Right lobe of liver (tissue), 6 donors: ENCODE measurements at places on chromosomes 13 and 19. TPM values are rescaled to one million over a fixed set of nuclear protein-coding genes. Genes with fewer than 3 reads are reported as not detected.
A peak's percentile ranks its signal among the peaks of the same experiment; 100 is the strongest.

- no peak for DNase-seq
- no peak overlapping the region for H3K4me3 ChIP-seq
- no peaks in the 10 kb centered on the region for H3K36me3 ChIP-seq
- no peaks in the 10 kb centered on the region for H3K27me3 ChIP-seq
Measured at GRCh38 chr13:46523972-46524752, 28.8 kb upstream of the LRCH1 start.

- no peaks in the 10 kb centered on the region for H3K4me1 ChIP-seq
- H3K27me3 ChIP-seq, result no peaks in the 10 kb centered on the region
- H3K4me3 ChIP-seq, result no peak overlapping the region
- H3K36me3 ChIP-seq, result peaks cover 7% of the 10 kb centered on the region
- no peak for DNase-seq
Measured at GRCh38 chr13:41813426-41813825, 147.5 kb downstream of the VWA8 start.

DNA sequence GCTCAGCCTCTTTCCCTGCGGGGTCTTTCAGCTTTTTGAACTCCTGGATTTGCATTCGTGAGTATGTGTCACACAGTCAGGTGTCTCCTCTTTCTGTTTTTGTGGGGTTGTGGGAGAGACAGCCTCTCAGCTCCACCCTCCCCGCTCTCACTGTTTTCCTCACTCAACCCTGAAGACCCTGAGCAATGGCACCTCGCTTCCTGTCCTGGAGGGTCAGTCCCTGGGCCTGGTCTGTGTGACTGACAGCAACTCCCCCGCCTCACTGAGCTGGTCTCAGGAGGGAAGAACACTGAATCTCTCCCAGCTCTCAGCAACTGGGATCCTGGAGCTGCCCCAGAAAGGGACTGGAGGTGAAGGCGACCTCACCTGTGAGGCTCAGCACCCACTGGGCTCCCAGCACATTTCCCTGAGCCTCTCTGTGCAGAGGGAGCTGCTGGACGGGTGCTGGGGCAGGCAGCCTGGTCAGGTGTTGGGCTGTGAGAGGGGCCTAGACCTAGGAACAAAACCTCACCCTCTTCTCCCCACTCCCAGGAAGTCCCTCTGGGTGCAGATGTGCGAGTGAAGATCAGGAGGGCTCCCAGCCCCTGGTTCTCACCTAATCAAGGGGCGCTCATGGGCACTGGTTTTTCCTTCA is 4.2 kb upstream of the SIGLEC7 start:
- peak overlapping the region; percentile 10 for H3K27ac ChIP-seq
- no peaks in the 10 kb centered on the region for H3K36me3 ChIP-seq
- no peak overlapping the region for H3K4me3 ChIP-seq
- H3K27me3 ChIP-seq, result no peaks in the 10 kb centered on the region
- no peaks in the 10 kb centered on the region for H3K4me1 ChIP-seq
- DNase-seq, result no peak

- H3K36me3 ChIP-seq, result peaks cover 42% of the 10 kb centered on the region
- no peaks in the 10 kb centered on the region for H3K27me3 ChIP-seq
- peak overlapping the region; percentile 15 for H3K27ac ChIP-seq
- DNase-seq, result peak; percentile 88
- peaks cover 64% of the 10 kb centered on the region for H3K4me1 ChIP-seq
- no peak overlapping the region for H3K4me3 ChIP-seq
Measured at GRCh38 chr19:1273263-1274041, 1.9 kb upstream of the FAM174C start.

DNA sequence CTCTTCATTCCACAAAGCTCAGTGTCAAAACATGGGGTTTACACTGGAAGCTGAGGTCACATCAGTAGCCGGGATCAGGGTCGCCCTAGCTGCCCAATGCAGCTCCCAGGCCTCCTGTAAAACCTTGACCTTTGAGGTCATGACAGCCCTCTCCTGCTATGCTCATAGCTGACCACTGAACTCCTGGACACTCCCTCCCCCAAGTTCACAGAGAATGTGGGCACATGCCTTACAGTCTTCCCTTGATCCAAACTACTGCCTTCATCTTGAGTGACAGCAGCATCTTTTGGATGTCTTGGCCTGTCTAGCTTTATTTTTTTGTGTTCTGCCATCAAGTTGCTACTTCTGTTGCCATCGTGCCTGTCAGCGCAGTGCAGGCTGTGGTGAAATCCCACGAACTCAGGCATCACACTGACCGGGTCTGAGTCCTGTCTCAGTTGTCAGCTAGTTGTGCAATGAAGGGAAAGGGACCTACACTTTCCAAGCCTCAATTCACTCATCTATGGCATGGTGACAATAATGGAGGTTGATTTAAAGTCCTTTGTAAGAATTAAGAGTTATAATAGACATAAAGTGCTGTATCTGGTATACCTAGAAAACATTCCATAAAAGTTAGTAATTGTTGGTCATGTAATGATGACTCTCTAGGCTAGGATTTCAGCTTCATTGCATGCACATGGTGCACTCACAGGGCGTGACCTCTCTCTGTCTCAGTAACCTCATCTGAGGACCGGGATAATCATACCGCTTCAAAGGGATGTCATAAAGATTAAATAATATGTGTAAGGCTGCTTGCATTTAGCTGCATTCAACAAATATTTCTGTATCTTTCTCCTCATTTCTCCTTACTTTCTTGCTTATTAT is 16.4 kb upstream of the ALOX5AP start:
- no peaks in the 10 kb centered on the region for H3K36me3 ChIP-seq
- DNase-seq, result no peak
- H3K27me3 ChIP-seq, result no peaks in the 10 kb centered on the region
- no peak overlapping the region for H3K27ac ChIP-seq

- no peak for DNase-seq
- no peak overlapping the region for H3K27ac ChIP-seq
- no peaks in the 10 kb centered on the region for H3K4me1 ChIP-seq
- H3K27me3 ChIP-seq, result no peaks in the 10 kb centered on the region
- no peak overlapping the region for H3K4me3 ChIP-seq
Measured at GRCh38 chr13:44342741-44343140, 30.9 kb upstream of the SERP2 start.

DNA sequence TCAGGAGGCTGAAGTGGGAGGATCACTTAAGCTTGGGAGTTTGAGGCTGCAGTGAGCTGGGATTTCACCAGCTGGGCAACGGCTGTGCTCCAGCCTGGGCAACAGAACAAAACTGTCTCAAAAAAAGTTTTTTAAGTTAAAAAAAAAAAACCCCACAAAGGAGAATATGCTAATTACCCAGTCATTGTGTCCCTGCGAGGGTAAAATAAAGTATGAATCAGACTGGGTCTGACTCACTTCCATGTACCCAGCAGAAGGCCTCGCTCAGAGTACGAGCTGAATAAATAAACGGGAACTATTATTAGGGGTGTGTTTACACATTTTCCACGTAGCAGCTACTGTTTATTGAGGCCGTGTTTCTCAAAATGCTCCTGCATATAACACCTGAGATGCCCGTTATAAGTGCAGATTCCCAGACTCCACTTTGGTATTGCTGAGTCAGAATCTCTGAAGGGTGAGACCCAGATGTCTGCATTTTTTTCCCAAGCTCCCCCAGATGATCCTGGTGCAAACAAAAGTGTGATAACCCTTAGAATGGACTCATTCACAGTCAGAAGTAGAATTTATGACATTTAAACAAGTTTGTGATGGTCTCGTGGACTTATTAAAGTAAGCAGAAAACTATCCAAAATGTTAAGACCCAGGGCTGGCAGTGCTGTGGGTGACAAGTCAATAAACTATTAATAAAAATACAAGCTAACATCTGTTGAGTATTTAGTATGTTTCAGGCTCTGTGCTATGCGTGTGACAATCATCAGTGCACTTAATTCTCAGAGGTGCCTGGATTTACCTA is 28.2 kb downstream of the KCNC3 start:
- no peaks in the 10 kb centered on the region for H3K4me1 ChIP-seq
- no peaks in the 10 kb centered on the region for H3K36me3 ChIP-seq
- no peak overlapping the region for H3K27ac ChIP-seq
- no peak for DNase-seq

DNA sequence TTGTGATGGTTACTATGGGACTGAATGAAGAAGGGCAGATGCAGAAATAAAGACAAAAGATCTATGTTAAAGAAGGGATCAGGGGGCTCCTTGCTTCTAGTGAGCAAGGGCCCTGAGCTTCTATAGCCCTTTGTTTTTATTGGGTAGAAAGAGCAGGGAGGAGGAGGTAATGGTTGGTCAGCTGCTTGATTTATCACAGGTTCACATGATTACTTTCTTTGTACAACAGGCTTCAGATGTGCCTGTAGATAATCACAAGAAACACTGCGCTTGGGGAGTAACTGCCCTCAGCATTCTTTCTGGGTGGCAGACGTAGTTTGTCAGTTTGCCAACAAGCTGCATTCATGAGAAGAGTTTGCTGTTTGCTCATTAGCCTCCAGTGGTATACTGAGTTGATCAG is 4.8 kb upstream of the ZNF439 start:
- DNase-seq, result no peak
- no peaks in the 10 kb centered on the region for H3K27me3 ChIP-seq
- H3K27ac ChIP-seq, result no peak overlapping the region
- H3K4me3 ChIP-seq, result no peak overlapping the region

DNA sequence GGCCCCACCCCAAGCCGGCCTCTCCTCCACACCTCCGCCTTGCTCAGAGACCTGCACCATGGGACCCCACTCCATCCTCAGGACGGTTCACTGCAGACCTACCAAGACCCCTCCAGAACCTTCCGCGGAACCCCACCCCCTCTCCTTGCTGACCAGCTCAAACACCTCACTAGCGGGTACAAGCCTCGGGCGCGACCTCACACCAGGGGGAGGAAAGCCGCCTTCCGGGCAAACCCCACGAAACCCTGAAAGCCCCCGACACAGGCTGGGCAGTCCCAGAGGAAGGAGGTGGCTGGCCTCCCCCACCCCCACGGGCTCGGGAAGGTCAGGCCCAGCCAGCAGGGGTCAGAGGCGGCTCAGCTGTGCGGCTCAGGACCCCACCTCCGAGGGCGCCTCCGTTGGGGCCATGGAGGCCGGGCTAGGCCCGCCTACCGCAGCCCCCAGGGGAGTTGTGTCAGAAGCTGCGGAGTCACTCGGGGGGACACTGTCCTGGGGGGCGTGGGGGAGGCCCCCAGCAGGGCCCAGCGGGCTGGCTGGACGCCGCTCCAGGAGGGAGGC is 9.8 kb downstream of the GRIN3B start:
- H3K4me1 ChIP-seq, result no peaks in the 10 kb centered on the region
- no peak for DNase-seq
- no peak overlapping the region for H3K4me3 ChIP-seq
- H3K36me3 ChIP-seq, result no peaks in the 10 kb centered on the region
- no peaks in the 10 kb centered on the region for H3K27me3 ChIP-seq
- no peak overlapping the region for H3K27ac ChIP-seq

DNA sequence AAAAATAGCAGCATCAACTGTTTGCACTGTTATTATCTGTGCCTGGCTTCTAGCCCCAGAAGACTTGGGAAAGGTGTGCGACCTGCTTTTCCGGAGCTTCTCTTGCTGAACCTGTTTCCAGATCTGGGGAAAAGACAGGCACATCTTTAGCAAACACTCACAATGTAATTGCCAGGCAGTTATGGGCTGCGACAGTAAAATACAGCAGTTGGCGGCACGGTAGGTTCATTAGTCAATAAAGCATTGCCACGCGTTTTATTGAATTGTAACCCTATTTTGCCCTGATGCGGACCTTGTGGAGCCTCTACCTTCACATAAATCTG is 223.7 kb upstream of the TSHZ3 start:
- H3K27me3 ChIP-seq, result no peaks in the 10 kb centered on the region
- H3K4me1 ChIP-seq, result no peaks in the 10 kb centered on the region
- no peak overlapping the region for H3K27ac ChIP-seq
- H3K4me3 ChIP-seq, result no peak overlapping the region
- no peak for DNase-seq
- no peaks in the 10 kb centered on the region for H3K36me3 ChIP-seq

GRCh38 chr13:59823486-59823885 is 340.2 kb downstream of the DIAPH3 start:
- no peaks in the 10 kb centered on the region for H3K27me3 ChIP-seq
- H3K36me3 ChIP-seq, result no peaks in the 10 kb centered on the region
- no peak overlapping the region for H3K4me3 ChIP-seq
- no peak for DNase-seq

GRCh38 chr19:17259118-17259780 is 5.3 kb downstream of the USHBP1 start:
- no peak overlapping the region for H3K4me3 ChIP-seq
- no peak for DNase-seq
- no peaks in the 10 kb centered on the region for H3K27me3 ChIP-seq
- no peaks in the 10 kb centered on the region for H3K4me1 ChIP-seq
- H3K27ac ChIP-seq, result no peak overlapping the region

GRCh38 chr13:47484548-47484947 is 516.5 kb downstream of the SUCLA2 start:
- no peak overlapping the region for H3K4me3 ChIP-seq
- H3K27ac ChIP-seq, result no peak overlapping the region
- H3K4me1 ChIP-seq, result no peaks in the 10 kb centered on the region

IRS2 gene
- total RNA-seq, result 22.1 TPM

DCLK1 gene
- total RNA-seq, result 0.11 TPM

ZNF724 gene
- total RNA-seq, result 0.42 TPM

DACT3 gene
- 0.58 TPM for total RNA-seq
